Stimulated activated CD4-positive, alpha-beta T cell treated with anti-CD3 and anti-CD28 coated beads, Interleukin-4, amount 100 ng/mL, for 48 hours (primary cell): ENCODE measurements at places on chromosomes 11 and 22.

- no peak for DNase-seq
Measured at GRCh38 chr11:75762885-75763284, 5.7 kb upstream of the DGAT2 start.

DNA sequence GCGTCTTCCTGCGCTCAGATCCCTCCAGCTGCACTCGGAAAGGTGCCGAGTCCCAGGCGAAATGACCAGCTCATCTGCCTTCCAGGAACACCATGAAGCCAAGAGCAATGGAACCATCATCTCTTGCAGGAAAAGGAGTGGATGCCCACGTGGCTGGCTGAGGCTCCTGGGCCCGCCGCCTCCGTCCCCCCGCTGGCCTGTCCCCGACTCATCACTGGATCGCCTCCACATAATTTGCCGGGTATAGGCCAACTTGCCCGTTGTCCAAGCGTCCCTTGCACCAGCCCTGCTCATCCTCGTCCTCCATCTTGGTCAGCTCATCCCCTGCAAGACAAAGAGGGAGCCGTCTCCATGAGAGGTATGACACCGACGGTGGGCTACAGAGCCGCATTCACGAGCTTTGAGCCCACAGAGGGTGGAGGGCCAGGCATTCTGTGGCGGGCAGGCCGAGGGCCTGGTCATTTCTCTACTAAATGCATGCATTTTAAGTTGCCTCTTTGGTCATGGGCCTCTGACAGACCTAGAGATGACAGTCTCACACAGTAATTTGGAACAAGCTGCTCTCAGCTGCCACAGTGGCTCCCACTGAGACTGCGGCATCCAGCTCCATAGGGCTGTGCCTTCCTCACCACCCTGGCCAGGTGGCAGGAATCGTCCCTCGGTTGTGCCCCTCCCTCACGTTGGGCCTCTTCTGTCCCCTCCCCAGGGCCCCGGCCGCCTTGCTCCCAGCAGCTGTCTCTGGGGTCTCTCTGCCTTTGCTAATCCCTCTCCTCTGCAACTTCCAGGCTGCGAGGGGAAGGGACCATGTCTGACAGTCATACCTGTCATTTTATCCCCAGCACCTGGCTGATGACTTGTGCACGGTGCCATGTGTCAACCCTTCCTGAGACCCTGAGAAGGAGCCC is 14.3 kb upstream of the ARFGAP3 start:
- DNase-seq, result no peak

DNA sequence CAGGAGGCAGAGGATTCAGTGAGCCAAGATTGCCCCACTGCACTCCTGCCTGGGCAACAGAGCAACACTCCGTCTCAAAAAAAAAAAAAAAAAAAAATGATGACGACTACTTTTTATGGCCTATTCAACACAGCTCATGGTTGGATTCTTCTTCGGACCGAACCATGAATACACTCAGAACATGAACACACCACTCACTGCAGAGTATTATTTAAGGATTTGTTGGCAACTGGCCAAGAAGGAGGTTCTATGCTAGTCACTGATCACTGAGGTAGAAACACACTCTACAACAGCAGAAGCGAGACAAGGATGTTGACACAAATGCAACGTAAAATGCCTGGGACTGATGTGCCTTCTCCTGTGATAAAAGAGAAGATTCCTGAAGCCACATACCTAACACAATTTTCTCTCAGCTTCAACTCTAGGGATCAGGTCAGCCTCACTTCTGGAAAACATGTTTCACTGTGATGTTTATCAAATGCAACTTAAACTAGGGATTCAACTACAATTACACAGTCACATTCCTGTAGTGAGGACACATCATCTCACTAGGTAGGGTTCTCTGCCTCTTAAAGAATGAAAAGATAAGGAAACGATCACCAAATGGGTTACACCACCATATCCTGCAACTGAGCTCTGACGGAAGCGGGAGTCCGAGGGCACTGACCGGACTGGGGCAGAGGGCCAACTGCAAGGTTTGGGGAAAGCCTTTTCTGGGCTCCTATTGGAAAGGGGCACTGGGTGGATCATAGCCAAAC is 82.5 kb downstream of the SGSM3 start:
- no peak for DNase-seq

DNA sequence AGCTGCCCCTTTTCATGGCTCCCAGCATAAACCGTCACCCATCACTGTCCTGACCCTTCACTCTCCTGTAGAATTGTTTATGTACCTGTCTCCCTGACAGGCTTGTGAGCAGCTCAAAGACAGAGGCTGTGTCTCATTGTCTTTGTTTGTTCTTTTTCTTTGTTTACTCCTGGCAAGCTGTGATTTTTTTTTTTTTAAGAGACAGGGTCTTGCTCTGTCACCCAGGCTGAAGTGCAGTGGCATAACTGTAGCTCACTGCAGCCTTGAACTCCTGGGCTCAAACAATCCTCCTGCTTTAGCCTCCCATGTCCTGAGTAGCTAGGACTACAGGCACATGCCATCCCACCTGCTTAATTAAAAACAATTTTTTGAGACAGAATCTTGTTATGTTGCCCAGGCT is 9.7 kb downstream of the ARHGAP1 start:
- no peak for DNase-seq

DNA sequence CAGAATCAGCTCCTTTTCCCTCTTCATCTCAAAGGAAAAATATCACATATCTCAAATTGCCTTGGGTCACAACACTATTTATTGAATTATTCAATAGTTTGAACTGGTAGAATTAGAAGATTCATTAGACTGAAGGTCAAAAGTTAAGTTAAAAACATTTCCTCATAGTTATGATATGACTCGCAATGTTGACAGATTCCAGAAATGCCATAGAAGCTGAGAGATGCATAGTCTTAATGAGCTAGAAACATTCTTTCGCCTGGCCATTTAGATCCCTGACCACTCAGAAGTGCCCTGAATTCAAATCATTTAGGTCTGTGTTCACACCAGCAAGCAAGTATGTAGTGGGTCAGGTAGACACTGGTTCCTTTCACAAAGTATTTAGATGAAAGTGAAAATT is 44.4 kb downstream of the FAT3 start:
- no peak for DNase-seq

DNA sequence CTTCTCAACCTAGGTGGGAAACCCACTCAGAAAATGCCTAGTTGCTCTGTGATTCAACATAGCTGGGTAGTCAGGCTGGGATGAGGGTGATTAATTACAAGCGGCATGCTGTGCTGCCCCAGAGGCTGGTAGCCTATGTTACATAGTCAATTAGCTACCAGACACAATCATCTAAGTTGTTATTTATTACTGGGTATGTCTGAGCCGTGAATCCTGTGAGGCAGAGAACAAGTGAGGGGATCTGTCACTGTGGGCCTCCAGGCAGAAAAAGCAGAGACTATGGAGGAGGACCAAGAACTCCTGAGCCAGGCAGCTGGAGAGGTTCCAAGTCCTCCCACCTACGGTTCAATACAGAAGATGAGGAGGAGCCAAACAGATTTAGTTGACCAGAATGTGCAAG is 186.6 kb upstream of the BDNF start:
- DNase-seq, result no peak

DNA sequence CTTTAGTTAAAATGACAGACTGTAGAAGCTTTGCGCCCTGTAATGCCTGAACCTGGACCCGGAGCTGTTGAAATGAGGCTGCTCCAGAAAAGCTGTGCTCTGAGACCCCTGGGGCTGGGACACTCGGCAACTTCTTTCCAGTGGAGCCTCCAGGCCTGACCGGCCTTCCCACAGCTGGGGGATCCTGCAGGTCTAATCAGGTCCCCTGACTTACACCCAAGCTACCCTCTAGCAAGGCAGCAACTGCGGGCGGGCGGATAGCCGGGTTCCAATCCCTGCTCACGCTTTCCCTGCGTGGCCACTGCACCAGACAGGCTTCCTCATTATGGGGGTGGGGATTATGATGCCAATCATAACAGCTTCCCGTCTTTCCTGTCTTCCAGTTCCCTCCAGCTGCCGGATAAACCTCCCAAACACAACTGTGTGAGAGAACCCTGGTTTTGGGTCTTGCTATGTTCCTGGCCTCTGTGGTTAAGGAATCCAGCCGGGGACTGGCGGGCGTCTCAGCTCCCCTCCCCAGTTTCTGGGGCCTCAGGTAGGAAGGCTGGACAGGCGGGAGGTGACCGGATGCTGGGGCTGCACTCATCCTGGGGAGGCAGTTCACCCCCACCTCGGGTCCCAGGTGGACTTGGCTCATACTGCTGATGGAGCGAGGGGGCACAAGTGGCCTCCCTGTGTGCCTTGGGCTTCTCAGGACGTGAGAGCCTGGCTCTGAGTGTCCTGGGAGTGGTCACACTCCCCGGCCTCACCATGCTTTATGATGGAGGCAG is 38.6 kb downstream of the PARVG start:
- DNase-seq, result no peak

- DNase-seq, result no peak
Measured at GRCh38 chr11:108733479-108734116, 68.7 kb downstream of the DDX10 start.

GRCh38 chr11:112082729-112083128 is 3.8 kb downstream of the TIMM8B start:
- DNase-seq, result peak; percentile 3

DNA sequence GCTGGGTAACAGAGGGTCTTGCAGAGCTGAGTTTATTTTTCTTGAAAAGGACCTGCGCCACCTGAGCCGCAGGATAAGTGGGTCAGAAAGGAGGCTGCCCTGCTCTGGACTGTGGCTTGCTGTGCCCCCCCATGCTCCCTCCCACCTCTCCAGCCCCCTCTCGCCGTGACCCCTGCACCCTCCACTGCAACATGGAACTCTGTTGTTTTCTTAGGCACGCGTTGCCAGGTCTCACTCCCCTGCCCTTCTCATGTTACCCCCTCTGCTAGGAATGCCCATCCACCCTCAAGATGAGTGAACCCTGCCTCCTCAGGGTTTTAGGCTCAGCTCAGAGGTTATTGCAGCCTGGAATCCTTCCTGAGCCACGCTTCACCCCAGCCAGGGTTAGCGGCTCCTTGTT is 10.8 kb downstream of the ETS1 start:
- no peak for DNase-seq

- DNase-seq, result no peak
Measured at GRCh38 chr11:19803506-19803998, 90.9 kb downstream of the NAV2 start.

GRCh38 chr11:38818720-38819119 is 2220.7 kb upstream of the RAG2 start:
- DNase-seq, result no peak

DNA sequence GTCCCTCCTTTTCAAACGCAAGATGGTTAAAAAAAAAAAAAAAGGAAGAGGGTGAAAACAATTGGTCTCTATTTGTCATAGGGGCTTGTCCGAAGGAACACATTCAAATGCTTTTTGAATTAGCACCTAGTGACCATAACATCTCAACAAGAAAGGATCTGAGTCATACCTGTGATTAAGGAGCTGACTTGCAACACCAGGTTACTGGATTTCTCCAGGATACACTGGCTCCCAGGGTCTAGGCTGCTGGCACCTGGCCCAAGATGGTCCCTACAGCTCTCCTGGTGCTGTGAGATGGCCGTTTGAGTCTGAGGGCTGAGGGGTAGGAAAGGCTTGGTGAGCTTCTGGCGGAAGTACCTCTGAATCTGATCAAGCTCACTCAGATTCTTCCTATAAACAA is 28.4 kb upstream of the UCP3 start:
- no peak for DNase-seq

- DNase-seq, result no peak
Measured at GRCh38 chr22:19177164-19178064, 1.1 kb downstream of the SLC25A1 start.

DNA sequence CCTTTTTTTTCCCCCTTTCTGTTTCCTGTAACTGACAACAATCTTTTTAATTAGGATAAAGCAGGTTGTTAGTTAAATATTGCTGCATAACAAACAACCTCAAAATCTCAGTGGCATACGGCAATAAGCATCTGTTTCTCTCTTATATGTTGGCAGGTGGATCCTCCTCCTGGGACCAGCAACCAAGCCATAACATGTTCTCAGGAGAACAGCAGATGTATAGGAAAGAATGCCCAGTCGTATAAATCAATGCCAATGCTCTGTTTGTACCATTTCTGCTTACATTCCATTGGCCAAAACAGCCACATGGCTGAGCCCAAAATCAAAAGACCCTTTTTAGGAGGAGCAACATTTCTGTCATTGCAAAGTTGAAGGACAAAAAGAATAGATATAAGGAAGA is 445.7 kb downstream of the AASDHPPT start:
- DNase-seq, result no peak

GRCh38 chr11:97893612-97894011 is 1127.1 kb upstream of the CNTN5 start:
- no peak for DNase-seq

DNA sequence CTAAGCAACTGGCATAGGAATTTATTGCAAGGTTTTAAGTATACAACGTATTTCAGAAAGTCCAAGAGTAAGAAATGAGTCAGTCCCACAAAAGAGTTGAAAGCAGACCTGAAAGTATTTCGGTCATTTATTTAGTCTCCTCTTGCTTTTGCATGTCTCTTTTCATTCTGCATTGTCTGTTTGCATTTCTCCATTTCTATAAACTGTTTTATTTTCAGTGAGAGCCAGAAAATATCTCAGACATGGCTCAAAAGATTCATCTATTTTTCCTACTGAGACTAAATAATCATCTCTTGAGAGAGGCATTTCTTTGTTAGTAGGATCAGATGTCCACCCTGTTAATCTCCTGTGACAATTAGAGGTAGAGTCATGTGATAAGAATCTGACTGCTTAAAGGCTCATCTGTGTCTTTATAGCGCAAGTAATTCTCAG is 219.1 kb upstream of the CCDC179 start:
- no peak for DNase-seq

- DNase-seq, result no peak
Measured at GRCh38 chr11:75598264-75598663, 36.2 kb downstream of the SERPINH1 start.

DNA sequence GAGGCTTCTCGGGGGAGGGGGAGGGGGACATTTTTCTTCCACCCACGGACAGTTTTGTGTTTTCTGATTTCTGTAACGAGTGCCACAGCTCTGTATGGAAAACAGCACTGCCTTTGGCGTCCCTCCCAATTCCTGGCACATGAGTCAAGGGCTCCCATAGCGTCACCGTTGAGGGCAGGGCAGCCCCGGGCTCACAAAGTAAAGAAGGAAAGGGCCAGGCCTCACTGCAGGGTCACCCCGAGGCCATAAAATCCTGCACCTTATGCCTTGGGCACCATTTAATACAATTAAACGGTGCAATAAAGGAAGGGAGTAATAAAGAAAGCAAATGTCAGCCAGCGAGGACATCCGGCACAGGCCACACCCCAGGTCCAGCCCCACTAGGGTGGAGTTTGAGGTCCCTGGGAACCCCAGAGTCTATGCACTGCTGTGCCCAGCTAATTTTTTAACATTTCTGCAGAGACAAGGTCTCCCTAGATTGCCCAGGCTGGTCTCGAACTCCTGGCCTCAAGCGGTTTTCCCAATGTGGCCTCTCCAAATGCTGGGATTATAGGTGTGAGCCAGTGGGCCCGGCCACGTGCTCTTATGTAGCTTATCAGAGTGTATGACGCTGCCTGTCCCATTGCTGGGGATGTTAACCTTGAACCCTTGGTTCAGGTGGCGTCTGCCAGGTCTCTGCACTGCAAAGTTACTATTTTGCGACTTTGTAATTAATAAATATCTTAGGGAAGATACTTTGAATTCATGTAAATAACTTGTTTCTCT is 13.6 kb upstream of the MUC2 start:
- DNase-seq, result no peak
